ENCODE measurements at places on chromosomes 2 and 18.

DNA sequence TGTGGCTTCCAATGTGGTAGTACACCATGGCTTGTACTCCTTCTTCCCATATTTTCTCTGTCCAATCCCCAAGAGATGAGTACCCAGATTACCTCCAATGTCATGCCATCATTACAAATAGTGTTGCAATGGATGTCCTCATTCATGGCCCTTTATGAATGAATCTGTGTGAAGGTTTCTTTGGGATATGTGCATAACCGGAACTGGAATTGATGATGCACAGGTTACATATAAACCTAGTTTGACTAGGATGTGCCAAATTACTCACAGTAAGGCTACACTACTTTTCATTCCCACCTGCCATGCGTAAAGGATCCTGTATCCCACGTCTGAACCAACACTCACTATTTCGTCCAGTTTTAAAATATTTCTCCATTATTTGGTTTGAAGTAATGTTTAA, 173.9 kb upstream of the CXCR4 start:
- no peak for DNase-seq

- DNase-seq = no peak
Measured at GRCh38 chr2:170145675-170146432, 32.1 kb upstream of the MYO3B start.

- no peak for DNase-seq
Measured at GRCh38 chr2:219645631-219646527, 18.4 kb downstream of the SLC4A3 start.

GRCh38 chr2:60406192-60406591, 147.3 kb downstream of the BCL11A start:
- DNase-seq = no peak

DNA sequence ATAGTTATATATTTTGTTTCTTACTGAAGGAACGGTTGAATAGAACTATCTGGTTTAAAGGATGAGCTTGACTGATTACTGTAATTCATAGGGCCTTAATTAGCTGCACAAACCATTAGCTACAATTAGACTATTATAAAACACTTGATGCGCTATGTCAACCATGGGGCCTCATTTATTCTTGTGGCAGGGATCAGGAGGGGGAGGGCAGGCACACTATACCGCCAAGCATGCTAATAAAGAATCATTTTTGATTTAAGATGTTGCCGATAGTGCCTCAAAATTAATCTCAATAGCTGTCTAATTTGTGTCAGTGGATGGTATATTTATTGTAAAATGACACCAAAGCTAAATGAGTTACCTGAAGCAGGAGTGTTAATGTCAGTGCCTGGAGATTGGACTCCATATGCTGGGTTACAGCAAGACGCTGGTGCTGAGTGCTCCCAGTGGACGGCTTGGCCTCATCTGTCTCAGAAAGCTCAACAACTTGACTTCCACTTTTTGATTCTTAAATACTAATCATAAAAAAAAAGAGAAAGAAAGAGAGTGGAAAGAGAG, 1007.0 kb upstream of the CELF4 start:
- no peak for DNase-seq

DNA sequence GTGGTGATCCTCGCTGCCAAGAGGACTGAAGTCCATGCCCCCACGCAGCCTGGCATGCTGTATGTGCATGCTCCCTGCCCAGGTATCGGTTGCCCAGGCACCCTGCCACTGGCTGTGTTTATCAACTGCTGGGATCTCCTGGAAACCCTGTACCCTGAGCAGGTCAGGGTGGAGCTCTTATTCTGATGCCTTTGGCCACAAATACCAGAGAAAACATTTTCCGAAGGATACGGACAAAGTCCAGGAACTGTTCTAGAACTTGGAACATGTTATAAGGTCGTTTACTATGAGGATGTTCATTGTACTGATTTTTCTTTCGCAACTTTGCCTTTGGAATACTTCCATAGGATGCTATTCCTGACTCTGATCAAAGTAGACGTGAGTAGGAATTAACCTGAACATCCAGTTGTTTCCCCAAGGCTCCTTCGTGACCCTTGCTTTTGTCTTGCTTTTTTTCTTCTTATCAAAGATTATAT, 55.2 kb downstream of the TMEM17 start:
- no peak for DNase-seq

GRCh38 chr2:118774458-118775133, 72.9 kb downstream of the EN1 start:
- DNase-seq = no peak

DNA sequence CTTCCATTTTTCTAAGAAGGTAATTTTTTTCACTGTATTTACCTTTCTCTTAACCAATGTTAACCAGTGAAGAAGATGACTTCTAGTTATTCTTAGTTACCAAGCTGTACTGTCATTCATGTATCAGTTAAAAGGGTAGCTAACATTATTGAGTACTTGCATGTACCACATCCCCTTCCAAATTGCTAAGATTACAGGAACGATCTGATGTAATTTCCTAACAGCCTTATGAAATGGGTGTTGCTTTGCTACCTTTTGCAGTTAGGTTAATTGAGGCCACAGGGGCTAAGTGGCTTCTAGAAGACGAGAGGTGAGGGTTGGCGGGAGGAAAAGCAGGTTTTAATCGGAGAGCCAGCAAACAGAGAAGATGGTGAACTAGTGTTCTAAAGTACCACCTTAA, 1.8 kb upstream of the SULT6B1 start:
- no peak for DNase-seq

- DNase-seq = no peak
Measured at GRCh38 chr2:193738892-193739291, 1544.2 kb upstream of the TMEFF2 start.

GRCh38 chr2:107685421-107685986, 141.2 kb upstream of the RGPD4 start:
- DNase-seq = no peak

GRCh38 chr18:79471046-79471445, 75.3 kb downstream of the NFATC1 start:
- DNase-seq = no peak

DNA sequence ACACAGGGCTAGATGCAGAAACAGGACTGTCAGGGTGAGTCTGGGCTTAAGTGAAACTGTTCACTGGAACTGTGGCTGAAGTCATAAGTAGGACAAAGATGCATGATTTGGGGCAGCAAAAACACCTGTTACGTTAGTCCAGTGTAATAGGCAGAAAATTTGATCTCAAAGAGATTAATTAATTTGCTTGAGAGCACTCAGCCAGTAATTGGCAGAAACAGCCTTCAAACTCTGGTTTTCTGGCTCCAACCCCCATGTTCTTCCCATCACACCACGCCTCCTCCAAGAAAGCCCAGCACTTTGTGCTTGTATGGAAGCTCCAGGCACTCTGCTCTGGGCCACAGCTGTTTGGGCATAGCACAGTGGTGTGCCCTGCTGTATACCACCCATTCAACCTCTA, 54.0 kb downstream of the CNTNAP5 start:
- DNase-seq = no peak

All from C1 segment of cervical spinal cord (tissue), 14 donors.